Activated CD4-positive, CD25-positive, alpha-beta regulatory T cell (primary cell): ENCODE measurements at places on chromosomes 7 and 10.

GRCh38 chr10:101780187-101780817, 2.9 kb downstream of the NPM3 start:
- no peak for DNase-seq

DNA sequence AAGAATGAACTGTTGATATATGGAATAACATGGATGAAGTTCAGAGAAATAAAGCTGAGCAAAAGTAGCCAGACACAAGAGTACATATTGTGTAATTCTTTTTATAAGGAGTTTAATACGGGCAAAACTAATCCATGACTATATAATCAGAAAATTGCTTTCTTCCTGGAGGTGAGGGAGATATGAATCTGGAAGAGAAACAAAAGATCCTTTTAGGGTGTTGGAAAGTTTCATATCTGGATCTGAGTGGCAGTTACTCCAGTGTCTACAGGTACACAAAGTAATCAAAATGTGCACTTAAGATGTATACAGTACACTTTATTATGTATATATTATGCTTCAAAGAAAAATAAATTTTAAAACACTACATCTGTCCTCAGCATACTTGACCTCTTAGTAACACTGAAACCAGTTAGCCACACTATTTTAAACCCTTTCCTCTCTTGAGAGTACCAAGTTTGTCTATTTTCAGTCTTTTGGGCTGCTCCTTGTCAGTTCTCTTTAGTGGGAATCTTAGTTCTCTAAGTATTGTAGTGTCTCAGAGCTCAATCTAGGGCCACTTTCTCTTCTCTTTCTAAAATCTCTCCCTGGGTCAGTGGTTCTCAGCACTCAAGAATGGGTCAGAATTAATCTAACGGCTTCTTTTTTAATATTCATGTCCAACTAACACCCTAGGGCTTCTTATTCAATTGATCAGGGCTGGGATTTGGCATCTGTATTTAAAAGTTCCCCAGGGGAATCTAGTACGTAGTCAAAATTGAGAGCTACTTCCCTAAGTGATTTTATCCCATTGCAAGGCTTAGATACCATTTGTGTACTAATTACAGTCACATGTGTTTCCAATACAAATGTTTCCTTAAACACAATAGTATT, 4.3 kb upstream of the LIPF start:
- no peak for DNase-seq

DNA sequence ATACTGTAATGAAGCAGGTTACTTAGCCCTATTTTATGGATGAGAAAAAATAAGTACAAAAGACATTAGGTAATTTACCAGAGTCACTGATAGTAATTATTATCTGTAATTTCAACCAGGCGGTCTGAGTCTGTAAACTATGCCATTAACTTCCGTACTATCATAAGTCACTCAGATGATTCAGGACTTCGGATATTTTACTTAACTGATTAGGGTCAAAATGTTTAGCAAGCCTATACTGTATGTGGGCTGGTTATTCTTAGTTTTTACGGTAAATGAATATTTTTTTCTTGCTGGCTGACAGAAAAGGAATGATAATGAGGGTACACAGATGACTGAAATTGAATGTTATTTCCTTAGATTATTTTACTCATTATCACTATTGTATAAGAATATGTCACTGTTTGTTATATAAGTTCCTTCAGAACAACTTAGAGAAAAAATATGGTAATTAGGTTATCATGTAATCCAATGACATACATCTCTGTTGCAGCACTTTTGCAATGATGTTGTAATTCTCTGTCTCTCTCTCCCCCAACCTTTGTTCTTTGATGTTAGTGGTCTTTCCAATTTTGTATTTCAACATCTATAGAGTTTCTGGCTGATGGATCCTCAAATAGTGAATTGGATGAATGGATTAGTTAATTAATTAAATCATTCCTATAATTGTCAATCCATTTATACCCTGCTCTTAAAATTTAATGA, 165.6 kb downstream of the ZEB1 start:
- DNase-seq: no peak

- DNase-seq: no peak
Observed at GRCh38 chr7:38448054-38448453, 174.6 kb upstream of the TARP start.

DNA sequence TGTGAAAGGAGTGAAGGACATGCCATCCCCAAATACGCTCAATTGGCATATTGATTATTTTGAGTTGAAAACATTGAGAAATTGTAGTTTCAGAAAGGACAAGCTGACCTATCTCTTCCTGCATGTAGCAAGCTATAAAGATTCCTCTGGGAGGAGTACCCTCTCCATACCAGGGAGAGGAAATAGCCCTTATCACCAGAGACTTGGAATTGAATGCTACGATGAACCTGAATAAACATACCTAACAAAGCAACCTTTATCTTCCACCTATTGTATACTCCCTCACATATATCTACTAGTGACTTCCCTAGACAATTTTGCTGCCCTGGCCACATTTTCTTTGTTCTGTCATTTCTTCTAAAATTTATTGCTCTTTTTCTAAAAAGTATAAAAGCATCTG, 150.2 kb upstream of the EEPD1 start:
- DNase-seq: no peak
